Temporal lobe (tissue), 4 donors: ENCODE measurements at places on chromosomes 7 and 10. TPM values are rescaled to one million over a fixed set of nuclear protein-coding genes. Genes with fewer than 3 reads are reported as not detected.

The ARHGEF5 gene
- total RNA-seq = 0.74 TPM

The TFR2 gene
- 3.9 TPM for total RNA-seq

The DGKB gene
- 3.9 TPM for total RNA-seq

The LLCFC1 gene
- total RNA-seq = not detected

The HABP2 gene
- under 0.01 TPM for total RNA-seq

The CYP26A1 gene
- total RNA-seq = 22.9 TPM

The IL6 gene
- not detected for total RNA-seq

The C7orf33 gene
- total RNA-seq = not detected

The AKR1C8 gene
- not detected for total RNA-seq

The ANKRD61 gene
- total RNA-seq = not detected

The PRR15 gene
- 0.25 TPM for total RNA-seq

The ARHGAP12 gene
- total RNA-seq = 52.1 TPM

The GPER1 gene
- 0.98 TPM for total RNA-seq

The EN2 gene
- total RNA-seq = not detected

The ZNF804B gene
- 4.7 TPM for total RNA-seq

The NODAL gene
- total RNA-seq = 2.0 TPM

The TUBB8 gene
- total RNA-seq = not detected

The NUP205 gene
- total RNA-seq = 49.2 TPM

The FAM200A gene
- total RNA-seq = 15.0 TPM

The WASHC2C gene
- total RNA-seq = 35.9 TPM

The FAM221A gene
- 6.9 TPM for total RNA-seq

The VPS26A gene
- total RNA-seq = 60.7 TPM

The CALD1 gene
- total RNA-seq = 27.5 TPM
